ENCODE measurements at places on chromosomes 2 and 18.

- DNase-seq: no peak
These were observed 272.9 kb downstream of the CDH20 start for GRCh38 chr18:61606068-61606660.

GRCh38 chr2:240069829-240070228 lies 16.5 kb upstream of the OR6B3 start:
- no peak for DNase-seq

GRCh38 chr2:6832596-6833299 lies 33.0 kb downstream of the CMPK2 start:
- DNase-seq: no peak

- DNase-seq: no peak
These were observed 93.8 kb upstream of the YWHAQ start for GRCh38 chr2:9724565-9724964.

DNA sequence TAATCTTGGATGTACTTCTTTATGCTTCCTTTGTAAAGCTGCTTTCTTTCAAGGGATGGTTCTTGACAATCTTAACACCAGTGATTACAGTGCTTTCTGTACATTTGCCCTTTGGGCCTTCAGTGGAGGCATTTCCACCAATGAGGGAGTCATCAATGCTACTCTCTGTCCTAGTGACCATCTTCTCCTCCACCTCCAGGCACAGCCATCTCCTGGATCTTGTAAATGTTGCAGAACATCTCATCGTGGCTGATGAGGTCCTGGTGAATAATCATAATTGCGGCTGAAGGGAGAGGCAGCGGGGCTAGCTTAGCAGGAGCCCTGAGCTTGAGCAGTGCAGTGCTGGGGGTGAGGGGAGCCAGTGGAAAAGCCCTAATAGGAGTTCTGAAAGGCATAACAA lies 32.5 kb downstream of the IDH1 start:
- no peak for DNase-seq

DNA sequence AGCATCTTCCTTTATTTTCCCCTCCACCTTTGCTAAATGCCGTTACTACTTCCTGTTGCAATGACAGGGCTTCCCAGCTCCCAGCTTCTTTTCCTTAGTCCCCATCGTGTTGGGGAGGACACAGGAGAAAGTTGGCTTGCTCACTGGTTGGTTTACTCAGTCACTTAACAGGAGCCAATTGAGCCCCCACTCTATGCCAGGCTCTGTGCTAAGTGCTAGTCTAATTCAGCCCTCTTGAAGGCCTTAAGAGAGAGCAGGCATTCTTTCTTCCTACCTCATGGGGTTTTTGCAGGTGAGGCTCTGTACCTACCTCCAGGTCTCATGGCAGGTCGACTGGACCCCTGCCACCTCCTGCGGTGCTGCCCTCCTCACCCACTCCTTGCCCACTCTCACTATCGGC lies 20.1 kb downstream of the TANC1 start:
- DNase-seq: no peak

GRCh38 chr2:180222644-180223043 lies 215.5 kb upstream of the CWC22 start:
- DNase-seq: no peak

DNA sequence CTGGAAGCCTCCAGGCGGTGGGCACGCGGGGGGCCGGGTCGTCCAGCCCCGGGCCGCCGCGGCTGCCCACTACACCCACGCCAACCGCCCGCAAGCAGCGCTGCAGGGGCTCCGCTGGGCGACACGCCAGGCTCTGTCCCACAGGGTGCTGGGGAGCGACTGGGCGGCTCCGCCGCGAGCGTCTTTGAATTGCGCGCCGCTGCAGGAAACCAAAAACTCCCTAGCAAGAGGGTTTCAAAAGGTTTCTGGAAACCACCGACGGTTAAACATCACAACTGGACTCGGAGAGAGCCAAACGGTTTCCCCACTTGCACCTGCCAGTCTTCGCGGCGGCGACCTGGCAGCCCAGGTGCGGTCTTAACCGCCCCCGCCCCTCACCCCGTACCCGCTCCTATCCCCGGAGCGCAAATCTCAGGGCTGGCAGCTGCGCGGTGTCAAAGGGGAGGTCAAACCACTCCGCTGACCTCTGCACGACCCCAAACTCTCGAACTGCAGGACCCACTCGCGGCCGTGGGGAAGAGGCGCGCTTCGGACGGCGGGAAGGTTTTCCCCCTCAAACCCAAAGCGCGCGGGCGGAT lies 1.0 kb downstream of the CXCR4 start:
- DNase-seq: peak; percentile 71

DNA sequence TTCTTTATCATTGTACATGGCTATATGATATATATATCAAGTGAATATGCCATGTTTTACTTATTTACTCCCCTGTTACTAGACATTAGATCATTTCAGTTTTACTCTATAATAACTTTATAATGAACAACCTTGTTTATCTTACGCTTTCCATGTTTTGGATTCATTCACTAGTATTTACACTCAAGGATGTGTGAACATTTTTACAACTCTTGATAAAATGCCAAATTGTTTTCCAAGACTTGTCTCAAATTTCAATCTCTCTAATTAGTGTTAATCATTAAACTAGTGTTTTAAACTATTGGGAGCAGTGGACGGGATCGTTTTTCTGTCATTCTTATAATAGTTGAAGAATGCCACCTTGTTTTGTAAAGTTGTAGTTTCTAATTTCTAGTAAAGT lies 51.5 kb upstream of the B3GNT7 start:
- DNase-seq: no peak

DNA sequence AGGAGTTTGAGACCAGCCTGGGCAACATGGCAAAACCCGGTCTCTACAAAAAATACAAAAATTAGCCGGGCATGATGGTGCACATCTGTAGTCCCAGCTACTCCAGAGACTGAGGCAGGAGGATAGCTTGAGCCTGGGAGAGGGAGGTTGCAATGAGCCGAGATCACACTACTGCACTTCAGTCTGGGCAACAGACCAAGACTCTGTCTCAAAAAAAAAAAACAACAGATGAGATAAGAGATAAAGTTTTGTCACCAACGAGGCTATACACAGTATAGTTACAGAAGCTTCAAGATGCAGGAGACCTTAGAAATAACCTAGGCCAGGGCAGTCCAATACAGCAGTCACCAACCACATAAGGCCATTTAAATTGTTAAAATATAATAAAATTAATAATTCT lies 9.4 kb downstream of the FAM124B start:
- no peak for DNase-seq

DNA sequence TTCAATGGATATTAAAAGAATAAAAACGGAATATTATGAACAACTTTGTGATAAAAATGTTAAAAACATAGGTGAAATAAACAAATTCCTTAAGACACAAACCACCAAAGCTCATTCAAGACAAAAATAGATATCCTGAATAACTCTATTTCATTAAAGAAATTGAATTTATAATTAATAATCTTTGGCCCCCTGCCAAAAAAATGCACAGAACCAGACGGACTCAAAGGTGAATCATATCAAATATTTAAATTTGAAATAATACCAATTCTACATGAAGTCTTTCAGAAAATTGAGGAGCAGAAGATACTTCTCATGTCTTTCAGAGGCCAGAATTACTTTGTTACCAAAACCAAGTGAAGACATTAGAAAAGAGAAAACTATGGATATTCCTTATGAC lies 128.3 kb upstream of the KLHL29 start:
- no peak for DNase-seq

- no peak for DNase-seq
These were observed 156.7 kb upstream of the SALL3 start for GRCh38 chr18:78822949-78823285.

DNA sequence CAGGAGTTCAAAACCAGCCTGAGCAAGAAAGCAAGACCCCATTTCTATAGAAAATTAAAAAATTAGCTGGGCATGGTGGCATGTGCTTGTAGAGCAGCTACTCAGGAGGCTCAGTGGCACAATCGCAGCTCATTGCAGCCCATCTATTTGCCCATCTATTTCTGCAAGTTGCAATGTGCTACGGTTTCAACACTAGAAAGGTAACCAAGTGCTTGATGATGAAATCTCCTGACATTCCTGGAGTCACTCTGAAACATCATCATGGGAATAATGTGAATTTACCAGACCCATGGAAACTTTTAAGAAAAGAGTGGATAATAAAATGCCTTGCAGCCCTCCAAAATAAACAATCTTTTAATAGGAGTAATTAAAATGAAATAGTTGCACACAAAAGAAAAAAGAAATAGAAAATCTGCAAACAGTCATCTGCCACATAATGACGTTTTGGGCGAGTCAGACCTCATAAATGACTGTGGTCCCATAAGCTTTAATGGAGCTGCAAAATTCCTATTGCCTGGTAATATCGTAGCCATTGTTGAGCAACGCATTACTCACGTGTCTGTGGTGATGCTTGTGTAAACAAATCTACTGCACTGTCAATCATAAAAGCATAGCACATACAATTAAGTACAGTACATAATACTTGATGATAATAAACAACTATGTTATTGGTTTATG lies 46.6 kb upstream of the AMMECR1L start:
- DNase-seq: no peak

DNA sequence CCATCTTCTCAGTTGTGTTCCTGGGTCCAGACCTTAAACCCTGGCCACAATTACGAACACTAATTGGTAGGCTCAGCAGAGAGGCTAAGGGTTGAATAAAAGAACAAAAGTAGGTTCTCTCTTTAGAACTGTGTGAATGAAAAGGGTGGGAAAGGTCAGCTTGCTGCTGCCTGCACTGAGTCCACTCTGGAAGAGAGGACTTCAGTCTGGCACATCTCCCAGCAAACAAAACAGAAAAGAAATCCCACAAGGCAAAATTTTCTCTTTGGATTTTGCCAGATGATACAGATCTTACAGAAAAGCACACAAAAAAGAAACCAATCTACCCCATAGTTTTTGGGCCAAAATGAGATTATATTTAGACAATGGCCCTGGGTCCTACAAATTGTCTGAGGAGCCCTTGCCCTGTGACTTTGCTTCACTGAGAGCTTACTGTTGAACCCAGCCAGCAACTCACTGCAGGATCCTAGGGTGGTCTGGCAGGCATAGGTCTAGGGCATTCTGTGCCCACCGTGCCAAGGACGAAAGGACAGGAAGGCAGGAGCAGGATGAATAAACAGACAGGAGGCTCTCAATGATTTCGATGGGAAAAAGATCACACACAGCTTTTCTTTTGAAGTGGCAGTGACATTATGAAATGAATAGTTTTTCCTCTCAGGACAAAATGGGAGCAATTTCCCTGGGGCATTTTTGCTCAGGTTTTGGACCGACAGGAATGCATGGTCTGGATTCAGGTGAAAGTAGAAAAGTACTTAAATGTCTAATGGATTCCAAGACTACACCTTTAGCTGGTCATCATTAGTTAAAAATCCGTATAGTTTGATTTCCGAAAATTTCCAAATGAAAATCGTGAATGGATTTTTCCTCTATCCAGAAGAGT lies 68.4 kb upstream of the STAM2 start:
- DNase-seq: no peak

DNA sequence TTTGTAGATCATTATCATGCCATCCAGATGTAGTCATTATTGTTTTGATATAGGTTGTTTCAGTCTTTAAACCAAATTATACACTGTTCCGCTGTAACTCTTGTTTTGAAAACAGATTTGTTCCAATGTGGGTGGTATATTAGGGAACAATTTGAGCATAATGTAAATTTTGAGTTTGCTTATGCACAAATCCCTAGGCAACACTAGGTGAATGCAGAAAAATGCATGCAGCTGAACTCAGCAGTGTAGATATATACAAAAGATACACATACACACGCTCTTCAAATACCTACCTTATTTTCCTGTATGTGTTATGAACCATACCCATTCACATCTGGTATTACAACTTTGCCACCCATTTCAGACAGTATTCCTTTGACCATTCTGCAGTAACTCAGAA lies 35.8 kb downstream of the MSH2 start:
- DNase-seq: no peak

DNA sequence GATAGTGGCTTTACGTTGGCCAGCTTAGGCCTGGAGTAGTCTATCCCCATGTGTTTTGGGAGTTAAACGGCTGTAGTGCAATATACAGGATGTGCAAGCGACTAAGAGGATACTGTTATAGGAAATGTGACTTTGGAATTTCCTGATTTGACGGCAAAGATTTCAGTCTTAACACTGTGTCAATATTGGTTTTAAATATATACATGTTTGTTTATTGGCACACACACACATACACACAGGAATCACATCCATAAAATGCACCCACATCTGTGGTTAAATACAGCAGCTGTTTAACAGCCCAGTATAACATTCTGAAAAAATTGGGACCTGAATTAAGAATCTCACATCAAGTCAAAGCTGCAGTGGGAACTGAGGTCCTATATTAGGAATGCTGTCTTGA lies 347.1 kb downstream of the TXNL1 start:
- DNase-seq: no peak

GRCh38 chr2:237691029-237691907 lies 63.9 kb downstream of the LRRFIP1 start:
- DNase-seq: peak; percentile 77

- DNase-seq: no peak
These were observed 71.5 kb downstream of the LYPD1 start for GRCh38 chr2:132598536-132598935.

DNA sequence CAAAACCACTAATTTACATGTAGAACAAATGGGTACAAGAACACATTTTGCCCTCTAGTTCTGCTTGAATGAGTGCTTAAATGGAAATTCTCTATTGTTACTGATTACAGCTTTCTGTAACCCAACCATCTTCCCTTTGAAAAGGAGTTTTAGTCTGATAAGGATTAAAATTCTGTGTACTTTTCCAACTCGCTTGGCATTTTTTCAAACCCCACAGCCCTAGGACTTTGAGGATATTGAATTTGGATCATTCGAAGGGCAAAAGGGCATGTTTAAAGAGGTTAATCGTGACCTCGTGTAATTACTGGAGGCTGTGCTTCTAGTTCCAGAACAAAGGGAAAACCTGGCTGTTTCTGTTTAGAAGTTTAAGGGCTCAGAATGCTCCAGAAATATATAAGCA lies 432.3 kb downstream of the PID1 start:
- no peak for DNase-seq

DNA sequence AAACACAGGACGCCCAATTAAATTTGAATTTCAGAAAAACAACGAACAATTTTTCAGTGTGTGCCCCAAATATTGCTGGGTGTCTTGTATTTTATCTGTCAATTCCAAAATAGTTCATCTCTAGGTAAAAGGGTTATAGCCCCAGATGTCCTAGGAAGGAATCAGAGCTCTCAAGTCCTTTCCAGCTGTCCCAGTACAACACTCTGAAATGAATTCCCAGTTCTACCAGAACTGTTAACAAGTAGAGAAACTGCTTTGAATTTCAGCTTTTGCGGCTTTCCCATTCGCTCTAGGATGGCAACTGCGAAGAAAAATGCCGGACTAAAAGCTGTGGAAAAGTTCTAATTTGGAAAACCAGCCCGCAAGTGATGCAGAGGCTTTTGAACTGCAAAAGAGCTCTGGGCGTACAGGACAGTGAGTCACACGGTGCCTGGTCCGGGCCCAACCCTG lies 497 bp upstream of the GIGYF2 start:
- DNase-seq: no peak

DNA sequence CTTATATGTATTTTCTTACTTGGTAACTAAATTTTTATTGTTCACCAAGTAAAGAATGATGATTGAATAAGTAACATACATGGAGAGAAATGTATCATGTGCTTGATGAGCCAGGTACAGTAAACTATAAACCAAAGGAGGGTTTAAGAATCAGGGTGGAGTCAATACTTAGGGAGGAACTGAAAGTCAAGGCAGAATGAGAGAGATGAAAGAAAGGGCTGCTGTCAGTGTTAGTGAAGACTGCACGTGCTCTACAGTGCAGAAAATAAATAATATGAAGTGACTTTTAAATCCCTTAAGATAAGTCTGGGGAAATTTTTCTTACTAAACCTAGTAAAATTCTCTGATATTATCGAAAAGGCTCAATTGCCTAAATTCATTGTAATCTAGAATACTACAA lies 986.0 kb downstream of the DSC3 start:
- no peak for DNase-seq

- DNase-seq: no peak
These were observed 17.0 kb downstream of the RNU4ATAC start for GRCh38 chr2:121547646-121548045.

All from NCI-H526 (cell line).